ENCODE measurements at places on chromosomes 6 and 20.
A peak's percentile ranks its signal among the peaks of the same experiment; 100 is the strongest.

- no peak for DNase-seq
Measured at GRCh38 chr20:54848262-54848661, 372.9 kb downstream of the DOK5 start.

DNA sequence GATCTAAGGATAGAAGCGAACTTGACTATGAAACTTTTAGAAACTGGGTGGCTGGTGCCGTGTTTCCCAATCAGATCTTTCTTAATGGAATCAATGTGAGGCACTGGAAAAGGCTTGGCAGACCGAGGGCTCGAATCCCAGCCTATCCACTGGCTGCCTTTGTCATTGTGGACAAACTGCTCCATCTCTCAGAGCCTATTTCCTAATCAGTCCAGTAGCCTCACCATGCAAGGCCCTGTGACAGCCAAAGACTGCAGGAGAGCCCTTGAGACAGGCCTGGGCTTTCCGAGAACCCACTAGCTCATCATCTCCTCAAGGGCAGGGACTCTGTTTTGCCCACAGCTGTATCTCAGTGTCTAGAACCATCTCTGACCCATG, 43.4 kb downstream of the SPDEF start:
- DNase-seq = no peak

DNA sequence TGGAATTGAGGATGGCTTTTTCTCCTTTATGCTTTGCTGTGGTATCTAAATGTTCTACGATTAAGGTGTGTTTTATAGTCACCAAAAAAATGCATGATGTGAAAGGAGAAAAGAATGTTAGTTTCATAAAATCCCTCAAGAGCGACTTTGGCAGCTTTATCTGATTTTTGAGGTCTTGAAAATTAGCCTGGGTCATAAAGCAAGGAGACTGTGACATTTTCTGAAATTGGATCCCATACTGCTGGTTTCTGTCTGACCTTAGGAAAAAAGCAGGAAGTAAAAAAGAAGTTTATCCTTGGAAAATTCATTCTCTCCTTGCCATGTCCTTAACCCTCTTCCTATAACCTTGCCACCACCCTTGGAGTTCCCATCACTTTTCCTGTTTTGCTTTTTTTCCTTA, 525.3 kb downstream of the CD83 start:
- no peak for DNase-seq

DNA sequence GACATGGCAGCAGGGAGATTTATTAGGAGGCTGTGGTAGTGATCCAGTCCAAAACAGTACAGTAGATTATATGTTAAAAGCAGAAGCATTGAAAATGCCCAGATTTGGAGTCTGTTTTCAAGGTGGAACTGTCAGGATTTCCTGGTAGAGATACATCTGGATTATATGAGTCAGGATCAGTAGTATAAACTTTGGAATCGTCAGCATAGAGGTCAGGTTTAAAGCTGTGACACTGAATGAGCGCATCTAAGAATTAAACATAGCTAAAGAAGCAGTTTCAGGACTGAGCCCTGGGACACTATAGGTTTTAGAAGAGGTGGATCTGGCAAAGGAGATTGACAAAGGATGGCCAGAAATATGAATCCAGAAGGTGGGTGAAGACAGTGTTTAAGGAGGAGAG, 60.4 kb downstream of the RNF144B start:
- DNase-seq = no peak

DNA sequence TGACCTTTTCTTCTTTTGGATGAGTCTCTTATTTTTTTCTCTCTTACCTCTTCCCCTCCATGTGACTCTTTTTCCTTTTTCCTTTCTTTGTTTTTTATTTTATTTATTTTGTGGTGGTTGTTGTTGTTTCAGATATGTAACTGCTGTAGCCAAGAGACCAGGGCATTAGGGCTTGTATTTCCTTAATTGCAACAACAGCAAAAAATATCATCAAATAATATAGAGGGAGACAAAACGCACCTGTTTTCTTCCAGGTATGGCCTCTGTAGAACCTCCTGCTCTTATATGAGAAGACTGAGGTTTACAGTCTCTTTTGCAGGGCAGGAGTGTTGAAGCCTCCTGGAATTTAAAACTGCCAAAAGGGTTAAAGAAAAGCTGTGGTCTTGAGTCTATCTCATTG, 149.3 kb downstream of the SYNDIG1 start:
- DNase-seq = no peak

- DNase-seq = no peak
Measured at GRCh38 chr6:69926745-69927144, 60.4 kb downstream of the COL19A1 start.

DNA sequence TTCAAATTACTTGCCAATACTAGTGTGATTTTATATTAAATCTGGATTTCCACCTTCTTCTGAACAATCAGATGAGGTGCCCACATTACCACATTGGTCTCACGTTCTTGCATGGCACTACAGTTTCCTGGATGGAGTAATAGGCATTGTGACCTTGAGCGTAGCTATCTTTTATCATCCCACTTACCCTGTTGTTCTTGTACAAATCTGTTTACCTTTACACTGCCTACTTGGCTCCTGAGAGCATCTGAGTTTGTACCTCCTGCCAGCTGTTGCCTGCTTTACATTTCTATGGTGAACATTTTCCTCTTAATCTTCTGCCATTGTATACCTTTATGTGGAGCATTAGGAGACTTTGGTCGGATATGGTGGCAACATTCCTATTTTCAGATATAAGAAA, 90.7 kb downstream of the AKAP7 start:
- DNase-seq = no peak

- DNase-seq = no peak
Measured at GRCh38 chr20:38299963-38300362, 4.0 kb upstream of the BPI start.

GRCh38 chr6:157787080-157787479, 36.0 kb upstream of the SNX9 start:
- no peak for DNase-seq

- peak; percentile 35 for DNase-seq
Measured at GRCh38 chr6:158290040-158290439, 22.2 kb upstream of the TULP4 start.

DNA sequence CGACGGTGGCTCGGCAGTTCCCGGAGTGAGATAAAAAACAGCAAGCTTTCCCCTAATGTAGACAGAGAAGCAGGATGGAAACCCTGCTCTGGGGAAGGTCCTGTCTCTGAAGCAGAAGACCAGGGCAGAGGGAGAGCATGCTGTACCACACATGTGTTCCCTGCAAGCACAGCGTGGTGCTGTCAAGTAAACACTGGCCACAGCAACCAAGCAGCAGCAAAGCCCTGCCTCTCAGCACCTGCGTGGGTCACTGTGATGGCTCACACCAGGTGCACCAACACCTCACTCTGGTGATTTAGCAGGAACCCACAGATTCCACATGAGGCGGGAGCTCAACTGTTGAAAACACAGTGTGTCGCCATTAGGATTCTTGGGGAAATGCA, 65.2 kb upstream of the TXNDC5 start:
- no peak for DNase-seq

DNA sequence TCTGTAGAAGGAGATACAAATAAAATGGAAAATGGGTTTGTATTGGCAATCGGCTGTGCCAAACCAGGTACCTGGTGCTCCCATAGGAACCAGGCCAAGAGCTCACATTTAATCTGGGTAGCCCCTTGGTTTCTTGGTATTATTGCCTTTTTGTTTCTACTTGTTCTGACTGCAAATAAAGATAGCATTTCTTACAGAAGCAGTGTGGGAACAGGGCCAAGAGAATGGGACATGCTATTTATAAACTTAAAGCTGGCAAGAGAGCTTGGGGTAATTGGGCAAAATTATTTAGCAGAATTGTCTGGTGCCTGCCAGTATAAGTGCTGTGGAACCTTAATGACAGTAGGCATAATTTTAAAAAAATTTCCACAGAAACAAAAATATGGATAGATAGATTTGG, 113.5 kb upstream of the GLP1R start:
- no peak for DNase-seq

DNA sequence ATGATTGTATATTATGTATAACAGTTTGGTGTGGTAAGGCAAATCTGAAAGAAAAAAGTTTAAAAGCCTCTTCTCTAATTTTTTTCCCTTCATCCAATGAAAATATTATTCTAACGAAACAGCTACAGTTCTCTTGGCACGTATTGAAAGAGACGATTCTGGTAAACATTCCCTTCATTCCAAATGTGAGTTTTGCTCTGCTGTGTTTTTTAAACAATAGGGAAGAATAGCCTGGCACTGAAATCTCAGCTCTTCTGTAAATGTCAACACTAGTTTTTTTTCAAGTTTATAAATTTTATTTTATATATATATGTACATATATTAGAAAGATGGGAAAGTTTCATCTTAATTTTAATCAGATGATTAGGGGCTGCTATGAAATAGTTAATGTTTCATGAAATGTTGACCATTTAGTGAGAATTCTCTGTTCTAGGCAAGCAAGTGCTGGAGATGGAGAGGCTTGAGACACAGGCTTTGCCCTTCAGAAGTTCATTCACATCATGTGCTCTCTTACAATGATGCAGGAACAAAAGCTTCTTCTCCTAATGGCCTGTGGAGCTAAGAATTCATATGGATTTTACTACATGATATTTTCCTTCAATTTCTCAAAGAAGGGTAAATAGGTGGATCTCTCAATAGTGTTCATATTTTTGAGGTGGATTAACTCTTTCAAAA, 4.1 kb downstream of the PAQR8 start:
- no peak for DNase-seq

DNA sequence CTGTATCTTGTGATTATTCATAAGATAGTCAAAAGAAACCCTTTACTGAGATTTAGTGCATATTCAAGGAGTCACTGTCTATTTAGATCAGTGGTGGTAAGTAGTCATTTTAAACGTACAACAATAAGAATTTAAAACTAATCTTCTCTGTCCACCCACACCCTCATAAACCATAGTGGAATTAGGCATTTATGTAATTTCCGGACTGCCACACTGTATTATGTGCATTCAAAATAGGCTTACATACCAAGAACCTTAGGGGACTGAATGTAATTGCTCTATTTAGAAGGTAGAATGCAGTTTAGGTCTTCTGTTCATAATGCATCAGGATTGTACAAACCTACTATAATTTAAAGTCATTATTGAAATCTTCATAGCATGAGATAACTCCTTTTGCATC, 685.4 kb downstream of the TENT5A start:
- DNase-seq = no peak

DNA sequence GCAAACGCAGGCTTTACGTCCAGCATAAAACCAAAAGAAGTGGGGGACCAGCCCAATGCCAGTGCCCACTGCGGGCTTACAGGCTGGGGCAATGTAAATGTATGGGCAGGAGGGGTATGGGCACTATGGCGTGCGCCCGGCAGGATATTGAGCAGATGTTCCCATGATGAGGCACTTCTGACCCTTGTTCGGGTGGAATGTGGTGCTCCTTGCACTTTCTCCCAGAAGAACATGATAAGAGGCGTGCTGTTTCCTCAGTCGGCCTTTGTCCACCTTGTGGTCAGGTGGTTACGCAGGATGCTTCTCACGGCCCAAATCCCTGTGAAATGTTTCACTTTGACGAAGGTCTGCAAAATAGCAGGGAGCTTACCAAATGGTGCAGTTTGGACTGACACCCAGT, 4.8 kb upstream of the GPR31 start:
- no peak for DNase-seq

- no peak for DNase-seq
Measured at GRCh38 chr6:24666097-24666640, 530 bp downstream of the TDP2 start.

- DNase-seq = no peak
Measured at GRCh38 chr6:4401408-4402368, 266.3 kb upstream of the ECI2 start.

GRCh38 chr6:116761779-116762178, 3.7 kb downstream of the FAM162B start:
- no peak for DNase-seq

DNA sequence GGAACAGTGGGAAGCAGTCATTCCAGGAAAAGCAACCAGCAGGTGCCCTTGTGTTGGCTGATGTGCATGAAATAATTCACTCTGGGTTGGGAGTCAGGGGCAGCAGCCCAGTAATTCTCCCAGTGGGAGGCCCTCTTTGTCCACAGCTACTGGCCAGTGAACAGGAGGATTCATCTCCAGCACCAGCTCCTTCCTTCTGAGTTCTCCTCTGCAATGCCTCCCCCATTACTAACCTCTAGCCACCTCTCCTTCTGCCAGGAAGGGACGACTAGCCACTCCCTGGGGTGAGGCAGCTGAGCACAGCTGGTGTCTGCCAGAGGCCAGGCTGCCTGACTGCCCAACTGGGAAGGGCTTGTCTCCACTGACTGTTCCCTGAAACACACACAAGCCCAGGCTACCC, 12.5 kb upstream of the R3HDML start:
- DNase-seq = no peak

DNA sequence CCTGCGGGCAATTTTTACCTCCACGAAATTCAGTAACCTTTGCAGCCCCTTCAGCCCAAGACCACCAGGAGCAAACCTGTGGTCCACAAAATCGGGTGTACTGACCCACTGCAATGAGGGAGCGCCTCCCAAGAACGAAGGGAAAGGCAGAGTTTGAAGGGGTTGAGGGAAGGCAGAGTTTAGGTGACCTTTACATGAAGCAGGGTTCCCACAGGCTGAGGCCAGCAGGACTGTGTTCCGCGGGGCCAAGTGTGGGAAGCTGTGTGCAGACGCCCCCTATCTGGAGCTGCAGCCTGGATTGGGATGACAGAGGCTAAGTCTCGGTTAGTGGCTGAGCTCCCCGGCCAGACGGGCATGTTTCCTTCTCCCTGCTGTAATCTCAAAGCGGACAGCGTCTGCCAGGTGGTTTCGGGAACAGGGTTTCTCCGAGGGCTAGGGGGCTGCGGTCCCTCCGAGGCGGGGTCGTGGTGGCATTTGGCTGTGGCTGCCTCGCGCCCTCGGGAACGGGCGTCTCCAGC, 826 bp upstream of the PYGB start:
- DNase-seq = peak; percentile 14

DNA sequence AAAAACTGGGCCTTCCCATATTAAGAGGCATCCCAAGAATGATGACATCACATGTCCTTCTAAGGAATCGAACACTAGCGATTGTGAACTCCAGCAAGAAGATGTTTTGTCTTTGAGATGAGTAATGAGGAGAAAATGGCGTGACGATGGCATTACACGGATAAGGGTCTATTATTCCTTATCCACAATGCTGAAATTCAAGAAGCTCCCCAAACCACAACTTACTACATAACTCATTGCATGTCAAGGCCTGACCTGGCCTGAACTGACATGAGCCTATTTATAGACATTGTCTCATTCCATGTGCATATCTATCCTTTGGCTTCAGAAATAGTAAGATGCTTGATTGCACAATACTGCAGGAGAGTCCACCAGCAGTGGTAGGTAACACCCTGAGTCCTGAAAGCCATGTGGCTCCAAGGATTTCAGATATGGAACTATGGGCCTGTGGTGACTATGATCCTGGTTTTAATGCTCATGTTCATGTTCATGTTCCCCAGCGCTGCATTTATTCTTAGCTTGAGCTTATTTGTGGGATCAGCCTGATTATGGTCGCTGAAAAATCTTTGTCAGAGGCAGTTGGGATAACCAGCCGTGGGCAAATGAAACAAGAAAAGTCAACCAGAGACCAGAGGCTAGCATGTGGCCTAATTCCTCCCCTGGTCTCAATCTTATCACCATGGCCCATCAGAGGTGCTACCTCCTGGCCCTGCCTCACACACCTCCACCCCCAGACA, 183.2 kb upstream of the JARID2 start:
- DNase-seq = no peak
